ENCODE measurements at places on chromosomes 4 and X. TPM values are rescaled to one million over a fixed set of nuclear protein-coding genes. Genes with fewer than 3 reads are reported as not detected.

Gene HS3ST1
- total RNA-seq, result 1.1 TPM

Gene GAGE12F
- not detected for total RNA-seq

Gene CXorf49
- total RNA-seq, result not detected

Gene FLNA
- total RNA-seq, result 2,759 TPM

Gene NEUROG2
- total RNA-seq, result not detected

Gene GUCY1B1
- total RNA-seq, result 0.86 TPM

Gene IL3RA
- total RNA-seq, result not detected

Gene GAGE12J
- not detected for total RNA-seq

Gene CXCL5
- 19.5 TPM for total RNA-seq

Gene SPANXN3
- total RNA-seq, result not detected

Gene MAP3K15
- total RNA-seq, result not detected

Gene RTL3
- not detected for total RNA-seq

Gene TRPC5OS
- not detected for total RNA-seq

Gene BEX1
- 9.0 TPM for total RNA-seq

Gene RAB41
- not detected for total RNA-seq

Gene BST1
- 62.6 TPM for total RNA-seq

Gene GPC4
- under 0.01 TPM for total RNA-seq

Gene FGFBP1
- total RNA-seq, result not detected

Gene SLC2A9
- total RNA-seq, result 0.43 TPM

Gene GRIA3
- 0.22 TPM for total RNA-seq

Gene MSX1
- 3.3 TPM for total RNA-seq

Gene L1CAM
- total RNA-seq, result 18.2 TPM

All from placental pericyte (primary cell).